ENCODE measurements at places on chromosomes 2 and 18.
A peak's percentile ranks its signal among the peaks of the same experiment; 100 is the strongest.

DNA sequence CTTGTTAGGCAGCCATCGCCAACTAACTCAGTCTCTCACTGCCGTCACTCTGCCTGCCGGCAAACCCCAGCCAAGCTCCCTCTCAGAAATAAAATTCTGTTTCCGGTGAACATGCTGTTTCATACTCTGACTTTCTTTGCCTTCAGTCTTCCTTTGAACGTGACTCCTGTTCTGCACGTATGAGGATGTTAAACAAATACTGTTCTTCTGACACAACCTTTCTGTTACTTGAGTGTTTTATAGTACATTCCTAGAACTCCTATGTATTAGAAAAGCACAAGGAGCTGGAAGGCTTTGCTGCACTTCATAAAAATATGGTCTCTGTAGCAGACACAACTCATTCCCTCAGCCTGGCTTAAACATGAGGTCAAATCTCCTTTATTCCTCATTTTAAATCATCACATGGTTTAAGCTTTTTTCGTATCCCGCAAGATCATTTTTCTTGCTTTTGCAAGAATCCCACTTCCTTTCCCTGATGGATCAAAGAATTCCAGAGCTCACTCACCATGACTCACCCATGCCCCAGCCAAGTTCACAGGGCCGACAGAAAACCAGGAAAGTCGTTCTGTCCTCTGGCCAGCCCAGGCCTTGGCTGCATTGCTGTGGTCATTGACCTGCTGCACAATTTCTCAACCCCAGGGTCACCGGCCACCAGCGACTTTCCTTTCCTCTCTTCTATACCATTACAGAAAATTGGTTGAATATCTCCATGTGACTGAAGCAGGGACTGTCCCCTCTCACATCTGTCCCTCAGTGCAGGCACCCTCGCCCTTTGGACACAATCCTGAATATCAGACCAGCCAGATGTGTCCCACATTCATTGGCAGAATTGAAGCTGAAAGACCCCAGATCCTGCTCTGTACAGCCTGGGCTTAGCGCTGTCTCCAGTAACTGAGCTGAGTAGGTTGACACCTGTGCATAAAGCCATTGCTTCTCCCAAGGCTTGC is 183.1 kb upstream of the ARL4C start:
- no peak for DNase-seq

DNA sequence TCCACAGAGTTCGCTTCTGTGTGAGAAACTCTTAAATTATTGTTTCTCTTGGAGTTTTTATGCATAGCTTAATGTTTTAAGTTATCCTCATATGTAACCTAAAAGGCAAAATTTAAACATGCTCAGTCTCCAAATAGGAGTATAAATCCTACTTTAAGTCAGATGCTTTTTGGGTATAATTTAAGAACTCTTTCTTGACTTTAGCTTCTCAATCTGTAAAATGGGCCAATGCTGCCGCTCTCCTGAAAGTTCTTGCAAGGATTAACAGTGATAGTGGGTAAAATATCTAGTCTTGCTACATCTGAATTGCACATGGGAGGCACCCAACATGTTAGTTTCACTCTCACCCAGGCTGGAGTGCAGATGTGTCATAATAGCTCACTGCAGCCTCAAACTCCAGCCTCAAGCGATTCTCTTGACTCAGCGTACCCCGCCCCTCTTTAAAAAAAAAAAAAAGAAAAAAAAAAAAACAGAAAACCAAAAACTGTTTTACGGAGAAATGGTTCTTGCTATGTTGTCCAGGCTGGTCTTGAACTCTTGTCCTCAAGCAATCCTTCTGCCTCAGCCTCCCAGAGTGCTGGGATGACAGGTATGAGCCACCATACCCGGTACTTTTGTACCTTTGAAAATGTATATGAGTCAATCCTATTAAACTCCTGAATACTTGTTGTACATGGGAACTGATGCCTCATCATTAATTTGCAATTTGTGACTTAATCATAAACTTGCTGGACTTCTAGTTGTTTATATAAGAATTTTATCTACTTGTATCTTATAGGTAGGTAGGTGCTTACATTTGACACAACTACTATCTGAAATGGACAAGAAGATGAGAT is 1.8 kb downstream of the FBXO48 start:
- DNase-seq, result peak; percentile 63

DNA sequence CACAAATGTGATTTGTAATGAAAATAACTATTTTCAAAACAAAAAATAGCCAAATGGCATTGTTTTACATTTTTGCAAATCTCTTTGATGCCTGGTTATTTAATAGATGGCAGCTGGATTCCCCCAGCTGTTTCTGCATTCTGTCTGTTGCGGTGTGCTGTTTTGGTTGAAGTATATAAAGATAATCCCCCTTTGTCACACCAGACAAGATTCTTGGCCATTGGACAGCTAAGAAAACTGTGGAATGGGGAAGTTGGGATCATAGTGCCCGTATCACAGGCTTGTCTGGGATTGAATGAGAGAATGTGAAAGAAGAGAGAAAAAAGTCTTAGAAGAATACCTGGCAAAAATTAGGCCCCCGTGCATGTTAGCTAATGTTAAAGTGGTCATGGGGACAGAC is 19.5 kb upstream of the LYPD6B start:
- DNase-seq, result no peak

GRCh38 chr2:220814441-220814840 is 757.7 kb downstream of the EPHA4 start:
- no peak for DNase-seq

DNA sequence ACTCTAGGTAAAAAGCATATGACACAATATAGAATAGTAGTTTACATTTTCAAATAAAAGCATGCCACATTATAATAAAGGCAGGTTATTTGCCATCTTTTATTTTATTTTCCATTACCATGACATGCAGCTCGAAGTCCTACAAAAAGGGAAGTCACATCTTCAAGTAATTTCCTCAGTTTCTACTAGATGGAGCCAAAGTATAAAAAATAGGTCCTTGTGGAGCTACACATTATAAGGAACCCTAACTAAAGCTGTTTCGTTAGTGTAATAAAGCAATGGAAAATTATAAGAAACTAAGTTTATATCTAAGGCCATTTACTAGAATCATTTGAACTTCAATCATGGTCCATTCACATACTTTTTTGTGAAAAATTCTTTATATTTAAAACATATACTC is 674.5 kb downstream of the KCNJ3 start:
- no peak for DNase-seq

GRCh38 chr18:78138983-78139496 is 840.6 kb upstream of the SALL3 start:
- no peak for DNase-seq

- no peak for DNase-seq
Observed at GRCh38 chr18:75351409-75351808, 76.1 kb downstream of the SMIM21 start.
